ENCODE measurements at places on chromosomes 1 and 21.

GRCh38 chr21:16037421-16037955 lies 307.7 kb downstream of the USP25 start:
- DNase-seq = no peak

DNA sequence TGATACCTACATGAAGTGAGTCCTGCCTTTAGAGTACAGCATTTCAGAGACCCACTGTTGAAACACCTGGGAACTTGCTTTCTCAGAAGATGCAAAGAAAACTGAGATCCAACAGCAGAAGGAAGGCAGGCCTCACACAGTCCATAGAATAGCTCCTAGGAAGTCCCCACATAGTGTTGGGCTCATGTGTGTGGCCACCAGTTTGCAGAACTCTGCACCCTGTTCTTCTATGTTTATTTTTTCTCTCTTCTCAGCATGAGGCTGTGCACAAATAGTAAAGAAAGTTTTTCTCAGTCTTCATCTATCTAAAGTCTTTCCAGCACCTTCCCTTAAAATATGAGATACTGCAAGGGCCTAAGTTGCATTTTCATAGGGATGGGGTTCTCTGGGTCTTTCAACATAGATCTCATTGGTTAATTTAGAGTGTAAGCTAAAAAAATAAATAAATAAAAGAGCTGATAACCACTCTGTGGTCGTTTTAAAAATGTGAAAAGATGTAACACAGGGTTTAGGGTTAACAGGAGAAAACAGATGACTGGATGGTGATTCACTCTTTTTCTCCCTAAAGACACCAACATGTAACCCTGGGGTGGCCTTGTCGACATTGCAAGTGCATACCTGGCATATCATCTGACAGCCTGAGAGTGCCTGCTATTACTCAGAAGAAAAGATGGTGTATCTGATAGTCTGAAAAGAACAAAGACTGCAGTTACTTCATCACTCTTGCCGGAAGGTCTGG lies 94.6 kb downstream of the ZC3H11B start:
- no peak for DNase-seq

GRCh38 chr21:42194863-42195262 lies 24.1 kb upstream of the ABCG1 start:
- peak; percentile 56 for DNase-seq

GRCh38 chr1:110210604-110211495 lies 736 bp downstream of the KCNC4 start:
- DNase-seq = peak; percentile 92

GRCh38 chr1:27503844-27504587 lies 14.0 kb upstream of the WASF2 start:
- no peak for DNase-seq

- peak; percentile 56 for DNase-seq
Measured at GRCh38 chr1:210143465-210144062, 89.0 kb upstream of the SERTAD4 start.

Data from upper lobe of left lung (tissue), 6 donors.